ENCODE measurements at places on chromosomes 13 and 19.

DNA sequence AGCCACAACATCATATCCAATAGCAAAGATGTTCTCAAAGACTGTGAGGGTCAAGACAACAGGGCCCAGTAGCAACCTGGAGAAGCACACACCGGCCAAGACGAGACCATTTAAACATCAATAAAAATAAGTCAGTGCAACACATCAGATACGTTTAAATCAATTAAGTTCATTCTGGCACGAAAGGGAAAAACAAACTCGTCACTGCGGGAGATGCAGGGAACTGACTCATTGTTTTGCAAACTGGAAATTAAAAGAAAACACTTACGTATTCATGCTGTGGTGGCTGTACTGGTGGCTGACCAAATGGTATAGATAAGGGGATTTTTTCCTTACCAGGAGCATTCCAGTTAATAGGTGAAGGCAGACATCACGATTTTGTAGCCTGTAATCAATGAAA is 26.3 kb upstream of the SLC15A1 start:
- DNase-seq = no peak

DNA sequence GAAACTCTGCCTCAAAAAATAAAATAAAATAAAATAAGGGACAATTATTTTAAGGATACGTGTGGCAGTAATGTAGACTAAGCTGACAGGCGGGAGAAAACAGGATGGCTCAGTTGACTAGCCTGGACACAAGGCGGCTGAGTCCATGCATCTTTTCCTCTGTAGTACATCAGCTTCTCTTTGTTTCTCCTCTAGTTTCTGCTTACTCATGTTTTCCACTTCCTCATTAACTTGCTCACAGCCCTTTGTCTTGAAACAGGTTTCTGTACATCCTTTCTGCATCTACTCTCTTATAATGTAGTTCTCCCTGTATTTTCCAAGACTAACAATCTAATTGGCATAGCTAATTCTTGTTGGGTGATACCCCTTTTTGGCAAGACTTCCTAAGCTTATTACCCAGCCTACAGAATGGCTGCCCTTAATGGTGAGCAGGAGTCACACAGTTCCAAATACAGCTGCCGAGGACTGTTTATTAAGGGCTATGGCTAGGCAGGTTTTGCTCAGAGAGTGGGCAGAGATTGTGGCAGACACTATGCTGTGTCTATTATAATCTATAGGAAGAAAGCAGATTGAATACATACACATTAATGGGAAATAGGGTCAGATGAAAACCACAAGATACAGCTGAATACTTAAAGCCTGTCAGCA is 58.7 kb upstream of the KLF5 start:
- no peak for DNase-seq

DNA sequence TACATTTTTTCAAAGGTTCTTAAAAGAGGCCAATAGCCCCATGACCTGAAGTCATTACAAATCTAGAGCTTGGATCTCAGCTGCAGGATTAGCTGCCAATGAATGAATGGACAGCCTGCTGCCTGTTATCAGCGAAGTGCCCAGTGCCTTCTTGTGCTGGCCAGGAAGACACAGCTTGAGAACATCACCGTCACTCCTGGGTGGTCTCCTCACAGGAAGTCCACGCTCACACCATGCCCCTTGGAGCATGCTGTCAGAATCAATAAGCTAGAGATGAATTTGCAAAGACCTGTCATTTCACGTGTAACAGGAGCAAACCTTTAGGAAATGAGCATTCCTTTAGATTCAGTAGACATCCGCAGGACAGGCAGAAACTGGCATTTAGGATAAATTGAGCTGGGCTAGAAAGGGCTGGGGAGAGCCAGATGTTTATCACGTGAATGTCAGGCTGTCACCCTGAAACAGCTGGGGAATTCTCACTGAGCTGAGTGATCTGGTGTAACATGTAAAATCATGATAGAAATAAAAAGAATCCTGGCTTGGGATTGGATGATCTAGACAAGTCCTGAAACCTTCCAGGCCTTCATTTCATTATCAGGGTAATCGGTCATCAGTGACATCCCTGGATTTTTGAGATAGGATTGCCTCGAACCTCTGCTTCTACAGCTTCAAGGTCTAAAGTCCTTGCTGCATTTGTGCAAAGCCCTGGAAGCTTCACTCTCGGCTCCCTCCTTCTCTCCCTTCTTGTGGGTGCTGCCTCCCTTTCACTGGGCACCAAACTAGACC is 49.9 kb upstream of the MEDAG start:
- DNase-seq = no peak

- no peak for DNase-seq
These were observed 136.7 kb upstream of the TMTC4 start for GRCh38 chr13:100811024-100811865.

DNA sequence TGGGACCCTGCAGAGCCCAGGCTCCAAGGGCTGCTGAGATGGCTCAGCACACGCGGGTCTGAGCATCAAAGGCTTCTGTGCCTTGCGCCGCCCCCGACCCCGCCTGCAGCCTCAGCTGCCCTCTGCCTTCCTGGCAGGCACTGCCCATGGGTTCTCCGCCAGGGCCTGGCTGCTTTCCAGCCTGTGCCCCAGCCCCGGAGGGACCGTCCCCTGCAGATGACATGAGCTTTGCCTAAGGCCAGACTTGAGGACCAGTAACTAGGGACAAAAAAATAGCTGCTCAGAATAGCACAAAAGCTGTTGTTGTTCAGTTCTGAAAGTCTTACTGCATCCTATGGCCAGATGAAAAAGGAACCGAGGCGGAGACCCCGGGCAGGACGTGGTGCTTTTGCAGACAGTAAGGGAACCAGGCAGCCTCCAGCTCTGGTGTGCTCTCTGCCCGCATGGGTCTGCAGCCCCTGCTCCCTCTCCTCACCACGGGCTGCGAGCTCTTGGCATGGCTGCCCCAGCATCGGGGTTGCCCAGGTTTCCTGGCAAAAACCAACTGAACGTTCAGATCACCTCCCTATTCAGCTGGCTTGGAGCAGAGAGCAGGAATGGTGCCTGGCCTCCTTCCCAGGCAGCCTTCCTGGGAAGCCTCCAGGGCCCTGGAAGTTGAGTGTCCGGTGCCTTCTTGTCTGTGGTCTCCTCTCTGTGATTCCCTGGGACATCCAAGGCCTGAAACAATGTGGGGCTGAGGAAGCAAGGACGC is 12.5 kb upstream of the CFAP97D2 start:
- no peak for DNase-seq

DNA sequence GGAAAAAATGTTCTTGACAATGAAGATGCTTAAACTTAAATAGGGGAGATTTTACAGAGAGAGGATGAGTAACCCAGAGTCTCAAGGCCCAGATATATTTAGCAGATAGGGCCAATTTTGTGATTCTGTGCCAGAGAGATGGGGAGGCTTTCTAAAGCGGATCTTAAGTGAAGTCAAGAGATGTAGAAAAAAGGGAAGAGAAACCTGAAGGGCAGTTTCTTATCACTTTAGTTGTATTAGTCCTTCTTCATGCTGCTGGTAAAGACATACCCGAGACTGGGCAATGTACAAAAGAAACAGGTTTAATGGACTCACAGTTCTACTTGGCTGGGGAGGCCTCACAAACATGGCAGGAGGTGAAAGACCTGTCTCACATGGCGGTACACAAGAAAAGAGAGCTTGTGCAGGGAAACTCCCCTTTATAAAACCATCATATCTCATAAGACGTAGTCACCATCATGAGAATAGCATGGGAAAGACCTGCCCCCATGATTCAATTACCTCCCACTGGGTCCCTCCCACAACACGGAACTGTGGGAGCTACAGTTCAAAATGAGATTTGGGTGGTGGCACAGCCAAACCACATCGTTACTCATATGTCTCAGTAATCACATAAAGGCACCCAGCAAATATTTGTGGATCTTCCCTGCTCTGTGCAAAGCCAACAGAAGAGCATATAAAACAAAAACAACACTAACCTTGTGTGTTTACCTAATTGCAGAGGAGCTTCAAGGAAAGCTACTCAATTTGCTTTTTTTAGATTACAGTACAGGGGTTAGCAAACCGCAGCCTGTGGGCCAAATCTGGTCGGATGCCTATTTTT is 102.6 kb upstream of the MYCBP2 start:
- DNase-seq = peak; percentile 57

- no peak for DNase-seq
These were observed 249.6 kb downstream of the GPC6 start for GRCh38 chr13:93476175-93476574.

GRCh38 chr13:34152996-34153395 is 335.0 kb downstream of the RFC3 start:
- DNase-seq = no peak

- DNase-seq = no peak
These were observed 9.9 kb upstream of the SELENOW start for GRCh38 chr19:47768604-47769003.

DNA sequence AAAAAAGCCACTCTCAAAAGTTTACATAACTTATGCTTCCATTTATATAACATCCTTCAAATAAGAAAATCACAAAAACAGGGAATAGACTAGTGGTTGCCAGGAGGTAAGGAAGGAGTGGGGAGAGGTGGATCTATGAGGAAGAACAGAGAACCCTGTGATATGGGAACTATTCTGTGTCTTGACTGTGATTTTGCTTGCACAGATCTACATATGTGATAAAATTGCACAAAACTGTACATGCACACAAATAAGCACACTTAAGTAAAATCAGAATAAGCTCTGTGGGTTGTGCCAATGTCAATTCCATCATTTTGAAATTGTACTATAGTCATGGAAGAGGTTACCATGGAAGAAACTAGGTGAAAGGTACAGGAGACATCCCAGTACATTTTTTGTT is 121.6 kb upstream of the SGCG start:
- DNase-seq = no peak

DNA sequence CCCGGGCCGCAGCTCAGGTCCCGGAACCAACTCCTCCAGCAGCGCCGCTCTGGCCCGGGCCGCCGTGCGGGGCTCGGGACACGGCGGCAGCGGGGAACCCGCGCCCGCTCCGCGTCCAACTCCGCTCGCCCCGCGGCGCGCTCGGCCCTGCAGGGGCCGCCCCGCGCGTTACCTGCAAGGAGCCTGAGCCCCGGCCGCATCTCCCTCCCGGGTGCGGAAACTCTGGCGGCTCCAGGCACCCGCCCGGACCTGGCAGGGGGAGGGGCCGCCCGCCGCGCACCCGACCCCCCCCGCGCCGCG is at the start of gene TMTC4:
Gene TMTC4 (minus strand): TSS at position 224 of the 300 bp plus-strand sequence. CDS start 4,433 bp downstream, outside the sequence.
- no peak for DNase-seq

GRCh38 chr19:9934132-9934950 is 2.0 kb downstream of the OLFM2 start:
- peak; percentile 71 for DNase-seq

DNA sequence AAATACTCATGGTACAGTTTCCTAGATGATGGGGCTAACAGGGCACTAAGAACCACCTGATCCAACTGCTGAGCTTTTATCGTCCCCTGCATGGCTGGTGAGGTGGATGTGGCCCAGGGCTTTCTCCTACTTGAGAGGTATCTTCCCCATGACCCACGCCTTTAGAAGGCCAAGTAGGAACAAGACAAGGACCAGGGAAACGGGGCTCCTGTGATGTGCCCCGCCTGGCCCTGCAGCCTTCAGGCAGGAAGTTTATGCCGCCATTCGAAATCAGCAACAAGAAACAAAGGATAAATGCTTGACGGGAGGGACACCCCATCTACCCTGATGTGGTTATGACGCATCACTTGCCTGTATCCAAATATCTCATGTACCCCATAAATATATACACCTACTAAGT is 4.1 kb downstream of the NLRP13 start:
- DNase-seq = no peak

DNA sequence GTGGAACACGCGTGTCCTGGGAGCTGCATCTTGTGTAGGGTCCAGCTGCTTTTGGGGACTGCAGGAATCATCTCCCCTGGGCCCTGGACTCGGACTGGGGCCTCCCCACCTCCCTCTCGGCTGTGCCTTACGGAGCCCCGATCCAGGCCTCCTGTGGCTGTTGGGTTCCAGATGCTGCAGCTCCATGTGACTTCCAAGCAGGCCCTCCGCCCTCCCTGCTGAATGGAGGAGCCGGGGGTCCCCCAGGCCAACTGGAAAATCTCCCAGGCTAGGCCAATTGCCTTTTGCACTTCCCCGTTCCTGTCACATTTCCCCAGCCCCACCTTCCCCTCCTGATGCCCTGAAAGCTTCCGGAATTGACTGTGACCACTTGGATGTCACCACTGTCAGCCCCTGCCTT is 6.2 kb upstream of the PGLS start:
- no peak for DNase-seq

- DNase-seq = no peak
These were observed 6.1 kb upstream of the ECH1 start for GRCh38 chr19:38837656-38838121.

DNA sequence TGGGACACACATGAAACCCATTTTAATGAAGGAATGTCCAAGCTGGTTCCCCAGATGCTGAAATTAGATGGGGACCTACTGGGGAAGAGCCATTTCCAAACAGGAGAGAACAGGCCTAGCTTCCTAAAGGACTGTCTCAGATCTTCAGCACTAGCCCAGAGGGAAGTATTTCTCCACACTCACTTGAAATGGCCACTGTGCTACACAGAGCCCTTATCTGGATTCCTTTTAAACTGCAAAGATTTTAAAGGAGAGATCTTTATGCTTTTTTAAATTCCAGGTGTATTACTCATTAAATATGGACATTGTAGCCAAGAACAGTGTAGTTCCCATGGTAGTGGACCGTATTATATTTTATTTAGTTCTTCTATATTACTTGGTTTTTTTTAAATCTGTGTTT is 255.3 kb downstream of the SHISA2 start:
- no peak for DNase-seq

DNA sequence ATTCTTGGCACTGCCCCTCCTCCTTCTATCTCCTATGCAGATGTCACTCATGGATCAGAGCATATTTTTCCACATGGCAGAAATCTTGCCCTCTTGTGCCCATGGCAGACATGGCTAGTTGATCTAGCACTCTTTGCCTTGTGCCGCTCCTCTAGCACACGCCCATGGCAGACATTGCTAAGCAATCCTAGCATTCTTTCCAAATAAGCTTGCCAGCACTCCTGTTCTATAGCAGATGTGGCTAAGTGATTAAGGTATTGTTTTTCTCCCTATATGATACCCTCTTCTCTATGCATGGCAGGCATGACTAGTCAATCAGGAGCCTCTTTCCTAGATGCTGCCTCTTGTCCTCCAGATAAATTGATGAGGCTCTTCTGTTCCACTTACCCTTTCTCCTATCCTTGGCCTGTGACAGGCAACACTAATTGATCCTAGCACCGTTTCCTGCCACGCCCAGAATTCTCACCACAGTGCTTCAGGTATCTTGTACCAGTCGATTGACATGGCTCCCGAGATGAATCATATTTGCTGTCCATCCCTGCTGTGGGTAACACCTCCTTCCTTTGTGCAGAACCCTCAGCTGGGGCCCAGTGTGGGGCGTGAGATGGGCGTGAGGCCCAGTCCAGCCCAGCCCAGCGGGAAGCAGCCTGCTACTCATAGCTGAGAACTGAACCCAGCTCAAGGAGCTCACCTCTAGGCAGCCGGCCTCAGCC is 26.9 kb downstream of the TMED1 start:
- peak; percentile 16 for DNase-seq

DNA sequence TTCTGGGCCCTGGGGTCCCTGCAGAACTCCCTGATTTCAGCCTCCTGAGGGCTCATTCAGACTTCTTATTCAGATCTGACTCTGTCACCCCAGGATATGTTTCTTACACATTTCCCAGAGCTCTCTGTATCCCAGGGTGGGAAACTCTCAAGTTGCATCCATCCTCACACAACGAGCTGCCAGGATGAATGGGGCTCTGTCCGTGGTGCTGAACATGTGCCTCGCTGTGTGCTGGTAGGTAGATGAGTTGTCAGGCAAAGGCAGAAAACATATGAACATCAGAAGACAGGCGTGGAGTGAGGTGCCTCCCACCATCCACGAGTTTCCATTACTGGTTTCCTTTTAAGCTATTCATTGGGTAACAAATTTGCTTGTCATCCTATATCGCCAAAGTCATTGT is 11.4 kb upstream of the IGFL1 start:
- no peak for DNase-seq

- DNase-seq = no peak
These were observed 3.6 kb upstream of the PLIN4 start for GRCh38 chr19:4521888-4522242.
